CD4-positive, alpha-beta T cell treated with Interleukin-4 for 4 hours (primary cell): ENCODE measurements at places on chromosomes 2 and 18.

DNA sequence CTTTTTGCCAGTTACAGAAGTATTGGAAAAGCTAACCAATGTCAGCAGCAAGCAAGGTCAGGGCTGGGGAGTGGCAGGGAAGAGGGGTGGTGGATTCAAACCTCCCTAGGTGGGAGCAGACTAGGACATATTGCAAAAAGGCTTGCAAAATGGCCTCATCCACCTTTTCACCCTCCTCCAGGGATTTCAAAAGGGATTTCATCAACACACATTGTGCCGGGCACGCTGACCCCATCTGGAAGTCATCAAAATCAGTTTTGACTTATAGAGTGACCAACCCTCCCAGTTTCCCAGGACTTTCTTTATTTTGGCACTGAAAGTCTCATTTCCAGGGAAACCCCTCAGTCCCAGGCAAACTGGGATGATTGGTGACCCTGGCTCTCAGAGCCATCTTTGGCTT is 94.7 kb downstream of the BIN1 start:
- no peak for DNase-seq

DNA sequence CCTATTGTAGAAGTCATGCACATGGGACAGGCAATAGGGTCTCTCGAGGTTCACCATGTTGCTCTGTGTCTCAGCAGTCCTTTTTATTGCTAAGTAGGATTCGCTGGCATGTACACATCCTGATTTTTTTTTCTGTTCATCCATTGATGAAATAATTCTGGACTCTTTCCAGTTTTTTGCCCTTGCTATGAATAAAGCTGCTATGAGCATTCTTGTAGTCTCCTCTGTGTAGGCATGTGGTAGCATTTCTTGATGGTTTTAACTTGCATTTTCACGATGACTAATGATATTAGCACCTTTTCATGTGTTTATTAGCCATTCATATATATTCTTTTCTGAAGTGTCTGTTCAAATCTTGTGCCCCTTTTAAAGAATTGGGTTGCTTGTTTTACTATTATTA is 65.8 kb upstream of the EDAR start:
- no peak for DNase-seq

DNA sequence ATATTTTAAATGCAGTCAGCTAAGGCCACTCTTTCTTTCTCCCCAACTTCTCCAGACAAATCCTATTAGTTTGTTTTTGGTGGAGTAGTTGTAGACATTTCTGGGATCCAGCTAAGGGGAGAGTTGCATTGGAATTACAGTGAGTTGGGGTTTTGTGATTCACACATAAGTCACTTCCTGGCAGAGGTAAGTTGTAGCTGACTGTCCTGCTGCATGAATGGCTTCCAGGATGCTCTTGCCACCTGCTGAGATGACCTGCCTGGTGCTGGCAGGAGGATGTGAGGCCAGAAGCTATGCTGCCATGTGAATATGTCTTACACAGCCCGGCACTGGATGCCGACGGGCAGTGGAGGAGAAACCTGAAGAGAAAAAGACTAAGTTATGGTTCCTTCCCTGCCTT is 243.7 kb downstream of the TDRD15 start:
- DNase-seq, result no peak

- DNase-seq, result peak; percentile 67
Observed at GRCh38 chr2:144505245-144505831, 14.6 kb downstream of the ZEB2 start.

DNA sequence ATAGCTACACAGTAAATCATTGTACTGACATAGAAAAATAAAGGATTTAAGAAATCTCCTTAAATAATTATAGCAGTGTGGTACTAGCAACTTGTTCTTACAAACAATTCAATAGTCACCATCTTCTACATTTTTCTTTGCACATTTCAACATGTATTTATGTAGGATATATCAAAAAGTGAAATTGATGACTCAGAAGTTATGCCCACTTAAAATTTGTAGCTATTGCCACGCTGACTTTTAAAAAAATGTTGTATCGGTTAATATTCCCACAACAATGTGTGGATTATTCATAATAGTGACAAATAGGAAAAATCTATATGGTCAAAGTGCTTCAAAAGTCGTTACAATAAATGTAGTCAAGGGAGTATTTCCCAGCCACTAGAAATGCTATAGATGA is 6.7 kb downstream of the TGFA start:
- DNase-seq, result no peak

DNA sequence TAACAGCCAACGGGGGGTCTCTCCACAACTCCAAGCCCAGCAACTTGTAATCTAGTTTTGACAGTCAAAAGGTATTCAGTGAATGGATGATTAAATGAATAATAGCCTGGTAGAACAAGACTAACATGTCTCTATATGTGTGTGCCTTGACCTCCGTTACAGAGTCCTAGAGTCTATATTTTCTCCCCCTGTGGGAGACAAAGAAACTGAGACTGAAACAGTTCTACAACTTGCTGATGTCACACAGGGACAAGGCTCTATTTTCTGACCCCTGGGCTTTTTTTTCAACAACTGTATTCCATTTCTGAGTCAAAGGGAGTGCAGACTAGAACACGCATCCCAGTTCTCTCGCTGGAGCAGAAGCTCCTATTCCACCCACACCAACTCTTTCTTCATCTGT is 223.6 kb upstream of the AGAP1 start:
- no peak for DNase-seq

DNA sequence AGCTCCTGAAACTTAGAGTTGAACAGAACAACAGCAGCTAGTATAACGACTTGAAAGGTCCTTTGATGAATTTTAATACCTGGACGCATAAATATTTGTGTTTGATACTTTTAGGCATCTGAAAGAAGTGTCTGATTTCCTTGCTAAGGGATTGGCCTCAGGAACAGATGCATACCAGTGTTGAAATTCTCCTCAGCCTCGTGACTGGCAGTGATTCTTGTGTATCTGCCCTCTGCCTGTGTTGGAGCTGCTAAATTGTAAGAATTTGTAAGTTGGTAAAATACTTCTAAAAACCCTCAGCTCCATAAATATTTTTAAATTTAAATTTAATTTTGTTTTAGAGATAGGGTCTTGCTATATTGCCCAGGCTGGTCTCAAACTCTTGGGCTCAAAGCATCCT is 22.4 kb upstream of the SCYGR1 start:
- DNase-seq, result no peak

- no peak for DNase-seq
Observed at GRCh38 chr2:59297816-59298215, 1056.7 kb upstream of the FANCL start.

GRCh38 chr2:152627351-152627957 is 89.8 kb downstream of the PRPF40A start:
- DNase-seq, result no peak

DNA sequence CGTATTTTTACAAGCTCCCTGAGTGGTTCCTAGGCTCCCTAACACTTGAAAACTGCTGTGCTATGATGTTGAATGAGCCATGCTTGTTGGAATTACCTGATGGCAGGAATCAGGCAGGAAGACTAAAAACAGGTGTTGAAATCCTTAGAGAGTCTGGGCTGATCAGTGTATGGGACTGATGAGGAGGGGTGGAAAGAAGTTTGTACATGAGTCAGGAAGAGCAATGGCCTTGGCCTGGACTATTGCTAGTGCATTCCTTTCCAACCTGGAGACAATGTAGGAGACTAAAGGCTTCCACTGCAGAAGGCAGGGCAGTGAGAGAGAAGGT is 25.0 kb upstream of the TMBIM1 start:
- no peak for DNase-seq

GRCh38 chr2:109335631-109336176 is 206.7 kb downstream of the SH3RF3 start:
- DNase-seq, result no peak

DNA sequence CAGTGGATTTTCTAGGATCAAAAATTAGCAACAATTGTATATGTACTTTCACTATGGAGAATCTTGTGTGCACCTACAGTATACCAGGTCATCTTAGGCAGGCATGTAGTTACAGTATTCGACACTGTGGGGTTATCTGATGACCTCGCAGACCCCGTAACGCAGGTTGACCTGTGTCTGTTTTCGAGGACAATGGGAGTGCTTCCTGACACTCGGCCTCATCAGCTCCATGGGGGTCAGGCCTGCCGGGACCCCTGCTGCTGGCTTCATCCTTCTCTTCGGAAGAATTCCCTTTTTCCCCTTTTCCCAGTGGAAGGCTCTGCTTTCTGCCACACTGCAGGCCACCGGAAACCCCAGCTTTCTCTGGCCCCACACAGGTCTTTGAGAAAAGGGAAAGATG is 102.8 kb upstream of the TMEM18 start:
- DNase-seq, result no peak

GRCh38 chr2:84966731-84967130 is 4.2 kb upstream of the KCMF1 start:
- no peak for DNase-seq

- DNase-seq, result no peak
Observed at GRCh38 chr2:144936442-144936841, 416.5 kb upstream of the ZEB2 start.

DNA sequence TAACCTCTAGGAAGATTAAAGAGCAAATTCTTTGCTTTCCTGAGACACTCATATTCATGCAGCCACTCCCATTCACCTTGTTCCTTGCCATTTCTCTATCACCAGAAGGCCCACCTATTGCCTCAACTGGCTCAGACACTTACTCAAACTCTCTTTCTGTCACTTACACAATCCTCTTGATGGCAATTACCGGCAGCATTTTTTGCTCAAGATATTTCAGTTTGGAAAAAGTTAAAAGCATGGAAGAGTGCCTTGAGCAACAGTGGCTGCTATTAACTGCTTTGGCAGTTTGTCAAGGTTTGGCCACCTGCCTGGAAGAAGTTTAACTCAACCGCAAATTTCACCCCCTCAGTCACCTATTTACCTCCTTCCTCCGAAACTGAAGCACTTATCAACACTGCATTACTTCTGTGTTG is 1104.0 kb upstream of the PIK3C3 start:
- DNase-seq, result no peak

- no peak for DNase-seq
Observed at GRCh38 chr2:30693821-30694281, 113.4 kb downstream of the CAPN13 start.

GRCh38 chr2:5734859-5735520 is 42.8 kb downstream of the SOX11 start:
- DNase-seq, result no peak

DNA sequence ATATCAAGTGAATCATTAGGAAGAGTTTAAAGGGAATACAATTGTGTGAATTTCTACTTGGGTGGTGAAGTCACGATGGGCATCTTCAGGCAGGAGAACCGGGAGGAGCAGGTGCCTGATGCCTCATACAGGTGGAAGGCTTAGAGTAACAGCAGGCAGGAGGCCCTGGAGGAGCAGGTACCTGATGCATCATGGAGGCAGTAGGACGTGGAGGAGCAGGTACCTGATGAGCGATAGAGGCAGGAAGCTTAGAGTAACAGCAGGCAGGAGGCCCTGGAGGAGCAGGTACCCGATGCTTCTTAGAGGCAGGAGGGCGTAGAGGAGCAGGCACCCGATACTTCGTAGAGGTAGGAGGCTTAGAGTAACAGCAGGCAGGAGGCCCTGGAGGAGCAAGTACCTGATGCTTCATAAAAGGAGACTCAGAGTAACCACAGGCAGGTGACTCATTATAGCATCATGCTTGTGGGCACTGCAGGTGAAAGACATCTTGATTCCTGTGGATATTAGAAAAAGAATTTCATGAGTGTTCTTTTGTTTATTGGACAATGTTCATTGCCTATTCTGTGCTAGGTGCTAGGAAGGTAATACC is 133.9 kb downstream of the ATP9B start:
- DNase-seq, result peak; percentile 47

DNA sequence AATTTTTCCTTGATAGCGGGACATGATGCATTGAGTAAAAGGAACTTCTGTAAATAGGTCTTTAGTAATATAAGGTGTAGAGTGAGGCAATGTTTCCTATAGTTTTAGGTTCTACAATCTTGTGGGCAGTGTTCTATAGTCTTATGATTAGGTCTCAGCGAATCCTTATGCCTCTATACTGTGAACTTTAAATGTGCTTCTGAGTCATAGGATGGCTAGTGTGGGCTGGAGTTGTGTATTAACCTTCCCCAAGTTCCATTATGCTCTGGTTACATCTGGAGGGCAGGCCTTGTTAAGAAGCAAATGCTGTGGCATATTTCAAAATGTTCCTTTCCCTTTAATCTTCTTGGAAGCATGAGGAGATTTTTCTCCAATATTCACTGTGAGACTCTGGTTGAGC is 73.5 kb downstream of the ROCK2 start:
- DNase-seq, result no peak

- DNase-seq, result no peak
Observed at GRCh38 chr2:54638103-54638502, 85.4 kb upstream of the EML6 start.

GRCh38 chr2:207681431-207681830 is 30.0 kb upstream of the CCNYL1 start:
- no peak for DNase-seq

- DNase-seq, result no peak
Observed at GRCh38 chr2:236622660-236623059, 53.0 kb downstream of the ACKR3 start.

DNA sequence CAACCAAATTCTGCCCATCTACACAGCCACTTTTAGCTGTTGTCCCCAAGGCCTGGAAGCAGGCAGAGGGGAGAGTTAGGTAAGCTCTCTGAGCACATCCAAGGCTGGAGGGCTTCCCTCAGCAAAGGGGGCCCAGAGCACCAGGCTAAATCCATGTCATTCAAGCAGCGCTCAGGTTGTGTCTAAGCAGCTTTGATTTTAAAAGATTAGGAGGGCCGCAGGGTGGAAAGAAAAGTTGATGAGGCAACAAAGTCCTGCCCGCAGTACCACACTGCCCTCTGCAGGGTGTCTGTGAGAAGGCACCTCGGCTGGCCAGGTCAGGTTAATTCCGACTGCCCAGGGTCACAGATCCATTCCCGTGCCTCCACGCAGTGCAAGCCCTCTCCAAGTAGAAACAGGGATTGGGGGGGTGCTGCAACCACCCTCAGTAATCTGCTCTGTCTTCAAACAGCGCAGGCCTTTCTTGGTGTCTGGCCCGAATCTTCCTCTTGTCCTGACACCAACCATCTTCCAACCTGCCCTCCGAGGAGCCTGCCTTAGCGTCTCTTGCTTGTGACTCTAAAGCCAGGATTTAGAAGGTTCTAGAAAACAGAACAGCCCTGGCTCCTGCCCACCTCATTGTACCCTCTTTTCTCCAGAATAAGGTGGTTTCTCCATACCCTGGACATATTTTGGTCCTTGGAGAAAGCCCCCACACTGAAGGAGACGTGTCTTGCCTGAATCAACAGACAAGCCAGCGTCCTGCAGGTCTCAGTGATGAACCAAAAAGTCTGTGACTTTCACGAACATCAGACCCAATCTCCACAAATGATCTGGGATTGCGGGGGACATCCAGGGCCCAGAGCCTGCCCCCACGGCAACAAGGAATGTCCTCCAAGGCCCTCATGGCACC is 289.2 kb downstream of the TNS1 start:
- DNase-seq, result peak; percentile 61

- no peak for DNase-seq
Observed at GRCh38 chr2:217184242-217184641, 324.4 kb upstream of the TNP1 start.
